ENCODE measurements at places on chromosomes 3 and 15.

GRCh38 chr3:172159962-172160538 is 120.7 kb downstream of the FNDC3B start:
- no peak for DNase-seq

GRCh38 chr3:9947025-9947995 is 4.9 kb downstream of the PRRT3 start:
- DNase-seq, result no peak

- no peak for DNase-seq
These were observed 33.9 kb downstream of the GAP43 start for GRCh38 chr3:115657168-115657567.

GRCh38 chr15:54808321-54808720 is 388.4 kb downstream of the RSL24D1 start:
- DNase-seq, result no peak

DNA sequence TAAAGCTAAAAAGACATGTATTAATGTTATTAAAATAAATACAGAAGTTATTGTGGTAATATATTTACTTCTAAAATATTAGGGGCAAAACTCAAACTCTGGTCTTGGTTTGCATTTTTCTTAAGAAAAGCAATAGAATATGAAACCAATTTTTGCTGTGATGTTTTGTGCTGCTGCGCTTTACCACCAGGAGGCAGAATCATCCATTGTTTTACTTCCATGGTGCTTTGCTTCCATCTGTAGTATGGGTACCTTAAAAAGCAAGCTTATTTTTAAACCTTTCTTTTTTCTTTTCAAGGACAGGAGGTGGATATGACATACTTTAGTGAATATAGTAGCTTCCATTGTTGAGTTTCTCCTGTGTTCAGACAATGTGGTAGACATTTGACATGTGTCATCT is 46.6 kb upstream of the MRPL3 start:
- DNase-seq, result no peak

- no peak for DNase-seq
These were observed 134.4 kb downstream of the FOXB1 start for GRCh38 chr15:60138397-60138968.

DNA sequence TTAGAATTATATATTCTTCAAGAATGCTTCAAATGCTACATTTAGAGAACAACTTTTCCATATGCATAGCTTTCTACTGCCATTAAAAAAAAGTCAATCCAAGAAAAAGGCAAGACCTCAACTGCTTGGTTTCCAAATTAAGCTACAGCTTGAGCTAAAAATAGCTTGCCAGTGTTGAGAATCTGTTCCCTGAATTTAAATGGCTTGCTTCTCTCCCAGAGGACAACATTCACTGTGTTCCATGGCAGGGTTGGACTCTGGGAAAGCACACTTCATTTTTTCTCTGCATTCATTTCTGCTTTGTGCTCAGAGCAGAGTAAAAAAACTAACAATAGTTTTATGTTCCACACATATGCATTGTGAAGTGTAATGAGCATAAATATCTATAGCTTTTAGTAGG is 50.3 kb upstream of the ACTL6A start:
- DNase-seq, result no peak

GRCh38 chr3:142904639-142905436 is 16.0 kb upstream of the PCOLCE2 start:
- no peak for DNase-seq

DNA sequence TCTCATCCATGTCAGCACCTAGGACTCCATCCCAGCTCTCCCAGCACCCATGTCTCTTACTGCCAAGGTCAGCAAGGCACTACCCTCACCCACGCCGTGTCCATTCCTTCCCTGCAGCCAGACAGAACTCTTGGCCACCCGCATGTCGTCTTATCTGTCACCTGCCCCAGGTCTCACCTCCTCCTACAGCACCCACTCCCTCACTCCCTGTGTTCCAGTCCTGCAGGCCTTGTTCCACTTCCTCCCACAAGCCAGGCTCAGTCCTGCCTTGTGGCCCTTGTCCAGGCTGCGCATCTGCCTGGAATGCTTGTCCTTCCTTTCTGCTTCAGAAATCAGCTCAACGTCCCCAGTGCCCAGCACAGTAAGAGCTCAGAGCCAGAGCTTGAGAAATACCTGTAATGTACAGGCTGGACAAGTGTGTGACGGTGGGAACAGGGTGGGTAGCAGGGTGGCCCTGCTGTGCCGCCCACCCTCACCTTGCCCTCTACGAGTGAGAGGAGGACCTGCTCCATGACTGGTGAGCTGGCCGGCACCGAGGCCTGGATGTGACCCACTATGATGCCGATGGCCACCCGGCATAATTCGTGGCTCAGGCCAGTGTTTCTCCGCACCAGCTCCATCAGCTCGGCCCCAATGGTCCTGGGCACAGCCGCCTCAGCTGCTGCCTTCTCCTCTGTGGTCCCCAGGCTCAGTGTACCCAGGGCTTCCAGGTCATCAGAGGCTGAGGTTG is 4.7 kb downstream of the NCKIPSD start:
- DNase-seq, result no peak

- DNase-seq, result peak; percentile 48
These were observed 2.0 kb upstream of the BHLHE40 start for GRCh38 chr3:4977001-4977852.

- no peak for DNase-seq
These were observed 29.3 kb downstream of the SLC4A7 start for GRCh38 chr3:27454914-27455313.

GRCh38 chr3:29764603-29765254 is 483.9 kb downstream of the RBMS3 start:
- DNase-seq, result no peak

DNA sequence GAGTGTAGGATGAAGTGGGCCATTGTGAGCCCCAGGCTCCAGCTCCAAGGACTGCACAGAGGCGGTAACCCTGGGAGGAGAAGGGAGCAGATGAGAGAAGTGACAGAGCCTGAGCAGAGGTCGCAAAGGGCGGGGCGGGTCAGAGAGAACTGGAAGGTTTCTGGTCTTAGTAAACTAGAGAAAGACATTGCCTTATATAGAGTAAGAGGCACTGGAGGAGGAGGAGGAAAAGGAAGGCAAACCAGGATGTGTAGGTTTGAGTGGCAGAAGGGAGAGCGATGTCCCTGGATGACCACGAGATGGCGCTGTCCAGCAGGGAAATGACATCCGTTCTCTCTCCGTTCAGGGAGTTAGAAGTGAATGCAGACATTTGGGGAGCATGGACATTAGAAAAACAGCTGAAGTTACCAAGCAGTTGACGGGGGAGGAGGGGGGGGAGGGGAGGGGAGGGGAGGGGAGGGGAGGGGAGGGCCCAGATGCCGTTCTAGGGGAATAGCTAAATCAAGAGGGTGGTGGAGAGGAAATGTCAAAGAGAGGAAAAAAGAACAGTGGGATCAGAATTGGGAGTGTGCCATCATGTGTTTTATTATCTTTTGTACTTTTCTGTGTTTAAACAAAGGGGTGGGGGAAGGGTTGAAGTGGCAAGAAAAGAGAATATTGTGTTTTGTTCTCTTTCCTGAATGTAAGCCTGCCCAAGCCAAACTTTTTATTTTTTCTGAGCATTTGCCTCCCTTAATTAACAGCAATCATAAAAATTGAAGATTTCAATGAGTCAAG is 48.8 kb downstream of the STARD5 start:
- DNase-seq, result peak; percentile 81

DNA sequence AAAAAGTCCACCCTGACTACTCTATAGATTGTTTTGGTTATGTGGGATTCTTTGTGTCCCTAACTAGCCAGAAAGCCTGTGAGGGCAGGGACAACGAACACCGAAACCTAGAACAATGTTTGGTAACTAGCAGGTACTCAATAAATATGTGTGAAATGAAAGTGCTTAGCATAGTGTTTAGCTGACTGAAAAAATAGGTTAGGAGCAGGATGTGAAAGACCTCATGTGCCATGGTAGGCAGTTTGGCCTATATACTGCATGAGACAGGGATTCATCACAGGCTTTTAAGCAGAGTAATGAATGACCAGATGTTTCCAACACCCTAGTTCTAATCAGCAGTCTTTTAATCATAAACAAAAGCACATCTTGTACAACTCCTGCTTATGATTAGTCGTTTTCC is 64.2 kb downstream of the MYO5A start:
- no peak for DNase-seq

GRCh38 chr3:57275393-57275792 is 17.1 kb downstream of the ASB14 start:
- DNase-seq, result no peak

- no peak for DNase-seq
These were observed 197.0 kb downstream of the LPP start for GRCh38 chr3:188350961-188351360.

- no peak for DNase-seq
These were observed 51.9 kb upstream of the MUC13 start for GRCh38 chr3:124986192-124987143.

- DNase-seq, result no peak
These were observed 186.8 kb downstream of the SHOX2 start for GRCh38 chr3:157919319-157919887.

GRCh38 chr15:26928051-26928450 is 42.9 kb upstream of the GABRG3 start:
- DNase-seq, result no peak

DNA sequence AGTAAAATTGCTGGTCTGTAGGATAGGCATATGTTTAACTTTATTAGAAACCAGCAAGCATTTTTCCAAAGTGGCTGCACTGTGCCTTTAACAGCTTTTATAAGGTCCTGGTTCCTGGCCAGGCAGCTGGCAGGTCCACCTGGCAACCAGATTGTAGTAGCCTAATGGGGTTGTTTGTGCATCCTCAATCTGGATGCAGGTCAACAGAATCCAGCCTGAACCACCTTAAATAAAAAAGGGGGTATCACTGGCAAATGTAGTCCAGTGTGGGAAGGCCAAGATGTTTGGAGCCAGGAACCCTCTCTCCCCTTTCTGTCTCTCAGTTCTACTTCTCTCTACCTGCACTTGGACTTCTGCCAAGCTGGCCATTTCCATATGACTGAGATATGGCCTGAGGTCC is 200.3 kb downstream of the ZNF621 start:
- DNase-seq, result no peak

DNA sequence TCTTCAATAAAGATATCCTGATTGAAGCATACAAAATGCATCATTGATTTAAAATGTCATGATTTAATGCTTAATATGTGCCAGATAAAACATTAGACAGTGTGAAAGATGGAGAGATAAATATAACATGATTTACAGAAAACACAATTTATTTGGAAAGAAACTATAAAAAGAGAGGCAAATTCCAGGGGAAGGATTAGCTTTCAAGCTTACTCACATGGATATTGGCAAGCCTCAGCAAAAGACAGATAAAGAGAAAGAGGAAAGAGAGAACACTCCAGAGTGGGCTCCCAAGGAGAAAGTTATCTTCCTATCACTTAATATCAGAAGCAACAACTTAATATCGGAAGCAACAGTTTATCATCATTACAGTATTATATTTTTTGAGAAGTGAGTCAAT is 1036.5 kb downstream of the SQOR start:
- DNase-seq, result no peak

- DNase-seq, result peak; percentile 41
These were observed 9.6 kb upstream of the SST start for GRCh38 chr3:187679638-187680396.

DNA sequence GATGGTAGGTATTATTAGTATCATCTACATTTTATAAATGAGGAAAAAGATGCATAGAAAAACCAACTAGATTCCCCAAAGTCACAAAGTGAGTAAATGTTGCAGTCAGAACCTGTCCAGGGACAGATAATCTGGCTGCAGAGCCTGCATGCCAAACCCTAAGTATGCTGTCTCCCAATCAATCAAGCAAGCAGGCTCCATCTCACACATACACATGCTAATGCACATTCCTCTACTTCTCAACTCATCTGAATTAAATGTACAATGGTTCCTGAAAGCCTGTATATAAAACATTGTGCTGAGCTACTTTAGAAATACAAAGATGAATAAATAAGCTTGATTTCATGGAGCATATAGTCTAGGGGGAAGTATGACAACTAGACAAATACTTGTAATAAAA is 101.0 kb downstream of the CBLB start:
- DNase-seq, result no peak

DNA sequence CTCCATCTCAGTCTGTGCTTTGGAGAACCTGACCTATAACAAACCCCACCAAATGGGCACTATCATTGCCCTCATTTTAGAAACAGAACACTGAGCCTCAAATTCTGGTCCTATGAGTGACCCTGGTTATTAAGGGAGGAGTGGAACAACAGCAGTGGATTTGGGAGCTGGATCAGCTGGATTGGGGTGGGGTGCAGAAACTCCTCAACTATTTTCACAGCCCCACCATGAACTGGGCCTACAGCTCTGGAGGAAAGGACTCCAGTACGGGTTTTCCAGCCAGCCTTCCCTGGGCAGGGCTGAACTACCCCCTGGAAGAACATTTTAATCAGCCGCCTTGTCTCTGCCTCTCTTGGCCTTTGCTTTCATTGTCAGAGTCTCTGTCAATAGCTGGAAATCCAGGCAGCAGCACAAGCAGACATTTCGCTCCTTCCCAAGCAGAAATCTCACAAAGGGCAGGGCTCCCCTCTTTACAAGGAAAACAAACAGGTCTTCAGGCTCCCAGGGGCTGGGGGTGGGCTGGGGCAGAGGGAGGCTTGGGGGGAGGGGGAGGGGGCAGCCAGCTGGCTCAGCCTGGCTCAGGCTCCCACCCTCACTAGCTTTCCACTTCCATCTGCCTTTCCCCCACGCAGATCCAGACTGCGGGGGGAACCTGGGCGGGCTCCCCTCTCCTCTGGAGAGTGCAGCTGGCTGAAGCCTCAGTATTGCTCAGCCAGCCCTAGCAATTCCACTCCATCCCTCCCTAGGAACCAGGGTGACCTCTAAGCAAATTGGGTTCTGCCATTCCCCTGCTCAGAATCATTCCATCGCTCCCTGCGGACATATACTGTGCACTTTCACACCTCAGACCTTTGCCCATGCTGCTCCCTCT is 13.7 kb upstream of the TLE3 start:
- no peak for DNase-seq

GRCh38 chr3:90069748-90070147 is 962.3 kb downstream of the EPHA3 start:
- no peak for DNase-seq

- no peak for DNase-seq
These were observed 537.6 kb upstream of the UBE2E2 start for GRCh38 chr3:22665528-22665927.

DNA sequence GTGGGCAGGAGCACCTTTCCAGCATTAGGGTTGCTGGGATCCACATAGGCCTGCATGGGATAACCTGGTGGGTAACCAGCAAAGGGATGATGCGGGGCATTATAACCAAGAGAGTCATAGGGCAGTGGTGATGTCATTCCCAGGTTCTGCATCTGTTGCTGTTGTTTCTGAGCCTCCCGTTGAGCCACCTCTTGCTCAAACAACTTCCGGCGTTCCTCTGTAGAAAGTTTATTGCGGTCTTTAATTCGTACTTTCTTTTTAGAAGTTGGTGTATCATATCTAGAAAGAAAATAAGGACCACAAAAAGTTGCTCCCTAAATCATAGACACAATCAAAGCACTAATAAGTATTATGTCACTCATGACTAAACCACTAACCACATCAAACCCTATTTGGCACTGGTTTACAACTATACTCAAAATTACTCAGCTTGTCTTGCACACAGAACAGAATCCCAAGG is 77.8 kb downstream of the NBEAL2 start:
- peak; percentile 57 for DNase-seq

DNA sequence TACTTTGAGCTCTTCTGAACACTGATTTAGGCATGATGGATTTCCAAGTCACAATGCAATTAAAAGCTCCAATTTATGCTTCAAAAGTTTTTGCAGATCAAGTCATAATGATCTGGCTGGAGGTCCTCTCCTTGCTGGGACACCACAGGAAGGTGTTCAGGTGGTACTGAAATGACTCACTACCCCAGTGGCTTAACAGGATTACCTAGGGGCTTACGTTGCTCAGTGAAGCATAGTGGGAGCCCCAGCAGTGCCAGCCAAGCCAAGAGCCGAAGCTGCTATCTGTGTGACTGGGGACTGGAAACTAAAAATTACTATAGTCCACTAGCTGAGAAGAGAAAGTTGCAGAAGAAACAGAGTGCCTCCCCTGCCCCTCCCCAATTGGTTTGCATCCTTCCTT is 110.1 kb upstream of the LPP start:
- DNase-seq, result no peak
